A375 (cell line): ENCODE measurements at places on chromosomes 6 and 20. TPM values are rescaled to one million over a fixed set of nuclear protein-coding genes. Genes with fewer than 3 reads are reported as not detected.

Gene BPI
- not detected in 2 replicates for total RNA-seq

Gene GUCA1A
- not detected in 2 replicates for total RNA-seq

Gene PAK5
- total RNA-seq, result not detected in 2 replicates

Gene PRND
- not detected in 2 replicates for total RNA-seq

Gene GNMT
- total RNA-seq, result 0.57 TPM in 1 of 2 replicates, not detected in the other

Gene RFX6
- not detected in 2 replicates for total RNA-seq

Gene CD24
- 0.16 TPM in 1 of 2 replicates, not detected in the other for total RNA-seq

Gene SLC22A2
- total RNA-seq, result not detected in 2 replicates

Gene COL10A1
- not detected in 2 replicates for total RNA-seq

Gene RAB44
- total RNA-seq, result 0.11 TPM in 1 of 2 replicates, not detected in the other

Gene BANF2
- not detected in 2 replicates for total RNA-seq

Gene SLA2
- 0.08 TPM in 1 of 2 replicates, not detected in the other for total RNA-seq

Gene PTK6
- total RNA-seq, result 0.24 TPM in 1 of 2 replicates, not detected in the other

Gene MATN4
- total RNA-seq, result 1.1 and 1.9 TPM in 2 replicates

Gene TGM3
- not detected in 2 replicates for total RNA-seq

Gene CD109
- total RNA-seq, result 36.4 TPM in 2 replicates

Gene COL12A1
- 24.8 and 27.5 TPM in 2 replicates for total RNA-seq

Gene RBPJL
- not detected in 2 replicates for total RNA-seq

Gene CUL9
- 32.4 and 34.9 TPM in 2 replicates for total RNA-seq

Gene TSBP1
- 0.08 TPM in 1 of 2 replicates, not detected in the other for total RNA-seq

Gene IL17F
- total RNA-seq, result not detected in 2 replicates

Gene PRSS35
- total RNA-seq, result 0.23 TPM in 1 of 2 replicates, not detected in the other

Gene DNAH8
- 0.03 TPM in 1 of 2 replicates, not detected in the other for total RNA-seq

Gene APCDD1L
- total RNA-seq, result not detected in 2 replicates

Gene CTSZ
- total RNA-seq, result 246 and 254 TPM in 2 replicates

Gene IL22RA2
- total RNA-seq, result not detected in 2 replicates

Gene GHRH
- total RNA-seq, result not detected in 2 replicates
